ENCODE measurements at places on chromosomes 13 and 19.

GRCh38 chr19:19659646-19660245 lies 3.7 kb downstream of the ATP13A1 start:
- DNase-seq = no peak

DNA sequence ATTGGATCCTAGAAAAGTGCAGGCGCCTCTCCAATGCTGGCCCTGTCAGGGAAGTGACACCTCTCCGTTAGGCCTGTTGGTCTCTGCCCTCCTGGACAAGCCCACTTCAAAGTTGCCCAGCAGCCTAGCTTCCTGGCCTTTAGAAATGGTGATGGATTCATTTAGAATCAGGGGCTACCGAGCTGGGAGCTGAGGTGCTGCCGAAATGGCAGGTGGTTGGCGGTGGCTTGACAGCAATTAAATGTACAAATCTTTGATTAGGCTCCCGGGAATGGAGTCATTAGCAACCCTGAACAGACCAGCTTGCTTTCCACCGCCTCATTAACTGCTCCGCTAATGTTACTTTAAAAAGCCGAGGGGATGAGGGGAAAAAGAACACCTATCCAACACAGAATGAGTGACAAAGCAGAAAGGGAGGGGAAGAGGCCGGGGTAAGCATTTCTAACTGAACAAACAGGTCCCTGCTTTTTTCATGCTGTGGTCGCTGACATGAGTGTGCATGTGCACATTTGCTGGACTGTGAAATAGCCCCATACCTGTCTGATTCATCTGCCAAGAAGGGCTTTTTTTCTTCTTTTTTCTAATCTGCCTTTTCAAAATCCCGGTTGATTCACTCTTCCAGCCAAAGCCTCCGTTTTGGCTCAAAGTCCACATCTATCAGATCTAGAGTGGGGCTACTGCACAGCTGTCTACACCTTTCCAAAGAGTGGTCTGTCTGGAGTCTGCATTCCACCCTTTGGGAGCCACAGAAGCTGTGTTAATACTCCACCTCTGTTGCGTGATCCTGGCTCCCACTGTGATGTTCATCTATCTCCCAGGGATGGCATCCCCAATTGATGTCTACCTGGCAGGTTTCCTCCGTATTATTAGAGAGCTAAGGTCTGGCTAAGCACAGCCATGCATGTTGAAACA lies 431.9 kb downstream of the COG6 start:
- DNase-seq = no peak

- no peak for DNase-seq
Measured at GRCh38 chr19:19204181-19204580, 967 bp upstream of the NR2C2AP start.

- no peak for DNase-seq
Measured at GRCh38 chr19:23304238-23304637, 54.0 kb upstream of the ZNF724 start.

DNA sequence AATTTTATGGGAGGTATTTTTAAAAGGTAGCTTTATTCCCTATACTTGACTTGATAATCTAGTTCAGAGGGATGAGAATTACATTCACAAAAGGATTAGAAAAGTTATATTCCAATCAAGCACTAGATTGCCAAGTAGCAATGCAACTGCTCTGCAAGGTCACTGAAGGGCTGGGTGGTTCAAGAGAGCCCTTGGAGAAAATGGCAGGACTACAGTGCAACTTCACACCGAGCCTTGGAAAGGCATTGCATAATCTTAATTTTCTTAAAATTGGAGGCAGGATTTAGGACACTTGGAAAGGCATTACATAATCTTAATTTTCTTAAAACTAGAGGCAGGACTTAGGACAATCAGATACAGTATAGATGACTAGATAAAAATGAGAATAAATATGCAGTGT lies 315.9 kb downstream of the DCT start:
- DNase-seq = no peak

DNA sequence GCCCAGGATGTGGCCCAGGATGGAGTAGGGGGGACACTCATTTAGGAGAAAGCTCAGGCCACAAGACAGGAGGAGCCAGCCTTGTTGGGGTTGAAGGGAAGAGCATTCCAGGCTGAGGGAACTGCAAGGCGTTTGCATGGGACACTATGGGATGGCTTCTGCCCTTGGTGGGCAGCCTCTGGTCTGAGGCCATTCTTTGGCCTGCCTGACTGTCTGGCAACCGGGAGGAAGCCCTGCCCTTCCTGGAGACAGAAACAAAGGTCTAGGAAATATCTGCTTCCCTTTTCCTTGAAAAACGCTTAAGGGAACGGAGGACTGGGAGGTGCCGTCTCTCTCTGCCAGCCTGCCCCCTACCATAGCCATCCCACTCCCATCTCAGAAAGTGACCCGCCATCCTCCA lies 2.8 kb upstream of the ICAM1 start:
- no peak for DNase-seq

GRCh38 chr19:12730064-12730463 lies 4.4 kb downstream of the TRIR start:
- peak; percentile 61 for DNase-seq

GRCh38 chr19:3075605-3076431 lies 13.5 kb upstream of the TLE5 start:
- DNase-seq = peak; percentile 75

- no peak for DNase-seq
Measured at GRCh38 chr13:44136696-44137268, 236.8 kb upstream of the SERP2 start.

DNA sequence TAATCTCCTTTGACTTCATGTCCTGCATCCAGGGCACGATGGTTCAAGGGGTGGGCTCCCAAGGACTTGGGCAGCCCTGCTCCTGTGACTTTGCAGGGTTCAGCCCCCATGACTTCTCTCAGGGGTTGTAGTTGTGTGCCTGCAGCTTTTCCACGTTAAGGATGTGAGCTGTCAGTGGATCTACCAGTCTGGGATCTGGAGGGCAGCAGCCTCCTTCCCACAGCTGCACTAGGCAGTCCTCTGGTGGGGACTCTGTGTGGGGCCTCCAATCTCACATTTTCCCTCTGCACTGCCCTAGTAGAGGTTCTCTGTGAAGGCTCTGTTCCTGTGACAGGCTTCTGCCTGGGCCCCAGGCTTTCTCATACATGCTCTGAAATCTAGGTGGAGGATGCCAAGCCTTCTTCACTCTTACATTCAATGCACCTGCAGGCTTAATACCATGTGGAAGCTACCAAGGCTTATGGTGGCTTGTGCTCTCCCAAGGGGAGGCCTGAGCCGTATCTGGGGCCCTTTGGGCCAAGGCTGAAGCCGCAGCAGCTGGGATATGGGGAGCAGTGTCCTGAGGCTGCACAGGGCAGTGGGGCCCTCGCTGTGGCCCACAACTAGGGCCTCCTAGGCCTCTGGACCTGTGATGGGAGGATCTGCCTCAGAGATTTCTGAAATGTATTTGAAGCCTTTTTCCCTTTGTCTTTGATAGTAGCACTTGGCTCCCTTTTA lies 39.3 kb upstream of the ERICH6B start:
- DNase-seq = no peak

DNA sequence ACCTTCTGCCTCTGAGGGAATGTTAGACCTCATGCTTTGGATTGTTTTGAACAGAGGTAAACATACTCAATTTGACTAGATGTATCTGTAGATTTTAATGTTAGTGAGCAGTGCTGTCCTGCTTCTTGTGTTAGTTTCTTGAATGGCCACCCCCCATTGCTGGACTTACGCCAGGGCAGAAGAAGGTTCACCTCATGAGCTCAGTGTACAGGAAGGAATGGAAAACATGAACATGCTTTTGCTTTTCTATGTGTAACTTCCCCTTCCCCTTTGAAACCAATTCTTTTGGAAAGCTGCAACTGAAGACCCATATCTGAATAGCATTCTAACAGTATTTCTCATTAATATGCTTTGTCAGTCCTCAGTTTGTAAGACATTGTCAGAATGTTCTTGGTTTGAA lies 32.3 kb downstream of the WASF3 start:
- peak; percentile 52 for DNase-seq

GRCh38 chr13:29782798-29783197 lies 67.6 kb downstream of the UBL3 start:
- DNase-seq = no peak

GRCh38 chr13:99677116-99677951 lies 176.1 kb downstream of the TM9SF2 start:
- DNase-seq = no peak

- DNase-seq = no peak
Measured at GRCh38 chr19:17171874-17172273, 43.3 kb upstream of the USE1 start.

DNA sequence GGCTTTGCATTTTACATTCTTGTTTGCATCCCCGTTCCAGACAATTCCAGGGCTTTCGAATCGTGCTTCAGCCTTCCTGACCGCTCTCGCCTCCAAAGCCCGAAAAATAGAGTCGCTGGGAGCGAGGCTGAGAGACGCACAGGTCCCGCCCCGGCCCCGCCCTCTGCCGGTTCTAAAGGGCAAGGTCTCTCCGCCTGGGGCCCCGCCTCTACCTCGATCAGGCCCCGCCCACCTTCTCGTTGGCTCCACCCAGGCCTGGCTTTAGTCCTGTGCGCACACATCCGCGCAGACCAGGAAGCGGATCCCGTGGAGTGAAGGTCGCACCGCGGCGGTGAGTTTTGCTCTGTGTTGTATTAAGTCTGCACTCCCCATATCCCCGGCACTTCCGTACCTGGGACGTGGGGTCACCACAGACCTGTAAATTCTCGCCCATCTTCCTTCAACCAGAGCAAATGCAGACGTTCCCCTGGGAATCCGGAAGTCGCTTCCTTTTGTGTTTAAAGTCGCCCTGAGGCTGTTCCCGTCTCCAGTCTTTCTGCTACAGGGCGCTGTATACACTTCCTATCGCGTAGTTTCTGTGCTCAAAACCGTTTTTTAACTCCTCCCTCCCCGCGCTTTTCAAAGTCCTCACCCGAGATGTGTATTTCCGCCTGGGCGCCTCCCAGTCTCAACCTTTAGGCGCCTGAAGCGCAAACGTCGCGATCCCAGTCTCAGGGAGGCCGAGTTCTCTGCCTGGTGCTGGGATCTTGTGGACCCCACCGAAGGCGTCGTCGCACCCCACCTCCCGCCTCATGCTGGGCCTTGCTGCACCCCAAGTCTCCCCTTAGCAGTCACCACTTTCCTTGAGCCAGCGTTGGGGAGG lies at the start of gene ZNF701:
Gene ZNF701, plus strand, starts transcription at position 288 of the 862 bp plus-strand sequence. CDS start 3,861 bp downstream, outside the sequence.
- no peak for DNase-seq

DNA sequence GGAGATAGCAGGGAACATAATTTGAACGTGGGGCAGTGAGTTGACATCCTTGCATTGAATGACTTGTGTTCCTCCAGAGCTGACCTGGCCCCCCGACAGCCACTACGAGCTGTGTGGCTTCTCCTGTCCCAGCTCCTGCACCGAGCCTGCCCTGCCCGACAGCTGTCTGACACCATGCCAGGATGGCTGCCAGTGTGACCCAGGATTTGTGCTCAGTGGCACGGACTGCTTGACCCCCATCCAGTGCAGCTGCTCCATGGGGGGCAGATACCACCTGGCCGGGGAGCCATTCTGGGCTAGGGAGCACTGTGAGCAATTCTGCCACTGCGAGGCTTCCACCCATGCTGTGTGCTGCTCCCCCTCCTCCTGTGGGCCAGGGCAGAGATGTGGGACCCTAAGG lies 29.2 kb upstream of the FXYD3 start:
- DNase-seq = no peak

- no peak for DNase-seq
Measured at GRCh38 chr13:76314495-76314894, 571.7 kb downstream of the KCTD12 start.

DNA sequence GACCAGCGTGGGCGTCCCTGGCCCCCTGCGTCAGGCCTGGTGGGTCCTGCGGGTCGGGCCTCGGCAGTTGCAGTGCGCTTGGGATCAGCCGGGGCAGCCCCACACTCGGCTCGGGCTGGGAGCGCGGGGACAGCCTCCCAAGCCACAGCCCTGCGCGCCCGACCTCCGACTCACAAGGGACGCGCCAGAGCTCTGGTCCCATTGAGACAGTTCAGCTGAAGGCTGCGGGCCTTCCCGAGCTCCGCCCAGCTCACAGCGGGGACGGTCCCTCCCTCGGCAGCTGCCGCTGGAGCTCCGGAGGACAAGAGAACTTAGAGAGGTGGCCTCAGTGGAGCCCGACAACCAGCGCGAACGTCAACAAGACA lies 45.7 kb upstream of the ZNF730 start:
- DNase-seq = no peak

GRCh38 chr19:51294211-51294976 lies 17.1 kb upstream of the IGLON5 start:
- no peak for DNase-seq

- no peak for DNase-seq
Measured at GRCh38 chr13:73412933-73413332, 354.1 kb downstream of the KLF5 start.

DNA sequence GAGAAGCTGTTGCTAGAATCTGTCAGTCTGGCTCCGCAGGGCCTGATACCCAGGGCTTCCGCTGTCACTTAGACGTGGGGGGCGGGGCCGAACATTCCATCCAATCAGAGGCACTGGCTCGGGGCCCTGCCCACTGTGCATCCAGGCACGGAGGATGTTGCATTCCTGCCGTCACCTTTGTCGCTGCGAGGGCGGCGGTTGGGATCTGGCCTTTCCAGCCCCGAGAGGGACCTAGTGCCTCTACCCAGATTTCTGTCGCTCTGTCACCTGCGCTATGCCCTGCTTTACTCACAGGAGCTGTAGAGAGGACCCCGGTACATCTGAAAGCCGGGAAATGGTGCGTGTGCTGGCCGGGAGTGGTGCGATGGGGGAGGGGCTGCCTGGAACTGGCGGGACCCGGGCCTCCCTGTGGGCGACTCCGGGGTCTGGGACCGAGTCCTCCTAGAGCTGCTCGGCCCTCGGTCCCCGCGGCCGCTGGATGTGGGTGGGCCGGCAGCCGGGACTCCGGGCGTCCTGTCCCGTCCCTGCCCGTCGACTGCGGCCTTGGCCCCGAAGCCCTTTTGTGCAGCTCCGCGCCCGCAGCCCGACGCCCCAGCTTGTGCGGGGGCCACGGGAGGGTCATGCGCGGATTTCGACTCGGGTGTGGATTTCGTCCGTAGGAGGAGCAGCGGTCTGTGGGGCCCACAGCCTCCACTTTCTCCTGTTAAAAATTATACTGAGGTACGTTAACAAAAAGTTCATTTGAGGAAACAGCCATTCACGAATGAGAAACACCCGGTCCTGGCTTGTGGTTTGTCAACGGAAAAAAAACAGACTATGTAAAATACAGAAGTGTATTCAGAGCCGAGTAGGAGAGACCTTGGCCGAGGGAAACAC lies at the start of gene ZNF439:
Gene ZNF439, plus strand, starts transcription at position 133 of the 876 bp plus-strand sequence. Its CDS starts 142 bp downstream, at position 275.
- DNase-seq = no peak

GRCh38 chr13:100630555-100630954 lies 42.0 kb upstream of the GGACT start:
- DNase-seq = no peak

GRCh38 chr19:17529239-17530158 lies 18.1 kb downstream of the PGLS start:
- no peak for DNase-seq

GRCh38 chr13:98272549-98272948 lies 95.5 kb upstream of the RNF113B start:
- no peak for DNase-seq

DNA sequence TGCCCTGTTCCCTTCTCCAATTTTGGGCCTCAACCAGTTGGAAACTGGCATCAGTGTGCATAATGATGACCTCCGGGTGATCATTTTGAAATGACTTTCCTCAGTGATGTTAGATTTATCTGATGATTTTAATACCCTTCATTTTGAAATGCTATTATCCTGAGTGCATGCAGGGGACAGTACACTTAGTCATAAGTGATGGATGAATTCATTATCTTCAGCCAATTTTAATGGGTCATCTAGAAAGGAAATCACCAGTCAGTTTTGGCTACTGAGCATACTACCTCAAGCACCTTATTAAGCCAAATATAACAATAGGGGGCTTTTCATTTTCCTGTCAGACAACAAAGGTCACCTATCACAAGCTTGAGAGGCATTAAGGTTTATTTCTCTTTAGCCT lies 118.5 kb upstream of the MIR17HG start:
- DNase-seq = no peak

- DNase-seq = peak; percentile 50
Measured at GRCh38 chr19:27780367-27781075, 1432.4 kb downstream of the UQCRFS1 start.

Data from KBM-7 (cell line).